A549 treated with ZK216348 at 1 μM for 4 hours (cell line): ENCODE measurements at places on chromosomes 11 and 22. TPM values are rescaled to one million over a fixed set of nuclear protein-coding genes. Genes with fewer than 3 reads are reported as not detected.

CHRM1 gene
- total RNA-seq: 0.05 TPM in 1 of 5 replicates, not detected in the others

CRYBA4 gene
- not detected in 5 replicates for total RNA-seq

WT1 gene
- 5.0 to 6.4 TPM (median 6.0 TPM) in 5 replicates for total RNA-seq

BTG4 gene
- total RNA-seq: 0.21 to 0.27 TPM in 2 of 5 replicates, not detected in the others

ACO2 gene
- total RNA-seq: 40.4 to 49.7 TPM (median 48.1 TPM) in 5 replicates

TLCD5 gene
- 4.6 to 8.1 TPM (median 7.7 TPM) in 5 replicates for total RNA-seq

ARL2 gene
- total RNA-seq: 167 to 190 TPM (median 185 TPM) in 5 replicates
